ENCODE measurements at places on chromosomes 1 and 21. TPM values are rescaled to one million over a fixed set of nuclear protein-coding genes. Genes with fewer than 3 reads are reported as not detected.

GRCh38 chr1:229159668-229160544, 111.0 kb upstream of the RAB4A start:
- H3K27me3 ChIP-seq: peaks cover 2% of the 10 kb centered on the region
- H3K4me1 ChIP-seq: peaks cover 61% of the 10 kb centered on the region
- H3K36me3 ChIP-seq: no peaks in the 10 kb centered on the region

DNA sequence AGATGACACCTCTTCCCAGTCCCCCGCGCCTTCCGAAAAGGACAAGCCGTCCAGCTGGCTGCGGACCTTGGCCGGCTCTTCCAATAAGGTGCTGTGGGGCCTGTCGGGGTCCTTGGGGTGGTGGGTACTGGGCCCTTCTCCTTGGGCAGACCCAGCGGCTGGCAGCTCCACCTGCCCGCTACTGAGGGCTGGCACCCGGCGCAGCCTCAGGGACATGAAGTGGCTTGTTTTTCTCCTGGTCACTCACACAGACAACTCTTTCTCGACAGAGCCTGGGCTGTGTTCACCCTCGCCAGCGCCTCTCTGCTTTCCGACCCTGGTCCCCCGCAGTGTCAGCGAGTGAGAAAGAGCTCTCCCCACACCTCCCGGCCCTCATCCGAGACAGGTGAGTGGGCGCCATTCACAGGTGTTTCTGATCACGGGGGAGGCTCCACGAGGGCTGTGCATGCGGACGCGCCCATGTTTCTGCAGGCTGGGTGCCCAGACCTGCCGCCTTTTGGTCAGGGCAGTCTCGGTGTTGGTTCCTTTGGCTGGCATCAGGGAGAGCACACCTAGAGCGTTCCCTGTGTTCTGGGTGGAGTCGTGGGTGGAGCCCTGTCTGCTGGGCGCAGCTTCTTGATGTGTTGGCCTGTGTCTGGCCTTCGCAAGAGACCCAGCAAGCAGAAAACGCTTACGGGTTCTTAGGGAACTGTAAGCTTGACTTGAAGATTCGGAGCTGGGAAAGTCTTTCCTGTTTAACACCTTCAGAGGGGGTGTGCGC, 75.1 kb downstream of the SKI start:
- no peaks in the 10 kb centered on the region for H3K4me1 ChIP-seq
- no peak for DNase-seq
- no peaks in the 10 kb centered on the region for H3K27me3 ChIP-seq
- H3K36me3 ChIP-seq: peaks cover 8% of the 10 kb centered on the region
- no peak overlapping the region for H3K4me3 ChIP-seq
- no peak overlapping the region for H3K27ac ChIP-seq

Gene AGT
- total RNA-seq: 125 TPM

DNA sequence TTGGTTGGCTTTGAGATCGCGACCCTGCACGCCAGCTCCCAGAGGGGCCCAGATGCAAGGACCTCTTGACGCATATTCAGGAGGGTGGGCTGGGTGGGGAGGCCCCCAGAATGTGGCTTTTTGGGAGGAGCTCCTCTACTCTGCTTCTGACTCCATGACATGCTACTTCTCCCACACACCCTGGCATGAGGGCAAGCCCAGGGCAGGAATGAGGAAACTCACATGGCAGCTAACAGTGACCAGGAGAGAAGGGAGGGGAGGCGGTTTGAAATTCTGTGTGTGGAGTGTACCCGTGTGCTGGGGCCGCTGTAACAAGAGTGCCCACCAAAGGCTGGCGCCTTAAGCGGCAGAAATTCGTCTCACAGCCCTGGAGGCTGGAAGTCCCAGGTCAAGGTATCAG, 61.3 kb upstream of the GPR153 start:
- H3K4me1 ChIP-seq: no peaks in the 10 kb centered on the region
- no peak for DNase-seq
- no peak overlapping the region for H3K27ac ChIP-seq
- H3K4me3 ChIP-seq: no peak overlapping the region
- H3K36me3 ChIP-seq: peaks cover 6% of the 10 kb centered on the region

Gene NBPF10
- total RNA-seq: 4.9 TPM

Gene GBP4
- 1.2 TPM for total RNA-seq

Gene BSND
- not detected for total RNA-seq

Gene SPAG17
- total RNA-seq: 5.6 TPM

- no peaks in the 10 kb centered on the region for H3K36me3 ChIP-seq
- no peaks in the 10 kb centered on the region for H3K4me1 ChIP-seq
- no peak overlapping the region for H3K27ac ChIP-seq
- H3K4me3 ChIP-seq: no peak overlapping the region
Measured at GRCh38 chr1:223067914-223068313, 75.1 kb downstream of the TLR5 start.

- H3K36me3 ChIP-seq: peaks cover 12% of the 10 kb centered on the region
- no peak for DNase-seq
- no peaks in the 10 kb centered on the region for H3K27me3 ChIP-seq
- H3K4me1 ChIP-seq: peaks cover 21% of the 10 kb centered on the region
Measured at GRCh38 chr1:44678626-44679025, 4.1 kb downstream of the ARMH1 start.

Gene SLC30A10
- 2.2 TPM for total RNA-seq

- peaks cover 31% of the 10 kb centered on the region for H3K27me3 ChIP-seq
- no peaks in the 10 kb centered on the region for H3K36me3 ChIP-seq
- no peak overlapping the region for H3K27ac ChIP-seq
- H3K4me1 ChIP-seq: no peaks in the 10 kb centered on the region
- H3K4me3 ChIP-seq: no peak overlapping the region
- DNase-seq: peak; percentile 40
Measured at GRCh38 chr1:41564741-41565475, 80.4 kb upstream of the EDN2 start.

DNA sequence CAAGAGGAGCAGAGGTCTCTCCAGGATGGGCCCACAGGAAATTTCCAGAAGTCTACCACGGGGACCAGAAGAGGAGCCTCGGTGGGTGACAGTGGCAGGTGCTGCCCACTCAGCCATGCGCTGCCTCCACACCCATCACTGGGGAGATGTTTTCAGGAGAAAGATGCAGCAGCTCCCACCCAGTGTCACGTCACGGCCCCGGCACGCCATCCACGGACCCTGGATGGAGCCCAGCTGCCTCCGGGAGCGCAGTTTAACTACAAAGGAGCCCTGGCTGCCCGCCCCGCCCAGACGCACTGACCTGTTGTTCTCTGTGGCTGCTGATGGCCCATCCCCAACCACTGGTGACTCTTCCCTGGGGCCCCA, 6.8 kb downstream of the TSPEAR start:
- no peak overlapping the region for H3K27ac ChIP-seq
- H3K36me3 ChIP-seq: no peaks in the 10 kb centered on the region

DNA sequence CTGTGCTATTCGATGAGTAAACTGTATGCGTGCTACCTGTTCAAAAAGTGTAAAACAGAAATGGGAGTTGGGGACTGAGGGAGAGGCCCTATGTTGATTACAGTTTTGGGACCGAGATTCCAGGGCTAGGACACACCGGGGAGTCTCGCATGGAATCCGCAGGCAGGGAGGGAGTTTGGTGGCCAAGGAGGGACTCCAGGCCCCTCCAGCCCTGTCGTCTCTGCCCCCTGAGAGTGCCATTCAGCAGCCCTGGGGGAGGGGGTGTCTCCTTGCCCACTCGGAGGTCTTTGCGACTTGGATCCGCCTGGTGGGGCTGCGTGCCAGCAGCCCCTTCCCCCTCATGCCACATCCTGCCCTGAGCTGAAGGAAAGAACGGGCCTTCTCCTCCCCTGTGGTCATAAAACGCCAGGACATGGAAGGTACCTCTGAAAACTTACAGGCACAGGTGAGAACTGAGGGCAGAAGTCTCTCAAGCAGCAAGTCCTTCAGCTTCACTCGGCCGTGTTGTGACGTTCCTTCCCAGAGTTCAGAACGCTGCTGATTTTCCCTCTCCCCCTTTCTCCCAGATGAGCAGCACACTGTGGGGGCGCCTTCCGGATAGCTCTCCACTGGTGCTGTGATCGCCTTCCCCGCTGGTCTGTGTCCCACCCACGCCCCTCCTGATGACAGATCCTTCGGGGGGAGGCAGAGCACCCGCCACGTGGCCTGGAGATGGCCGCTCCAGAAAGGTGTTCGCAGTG, 141.4 kb downstream of the PEX14 start:
- no peaks in the 10 kb centered on the region for H3K36me3 ChIP-seq
- no peak for DNase-seq
- H3K27me3 ChIP-seq: no peaks in the 10 kb centered on the region
- H3K4me1 ChIP-seq: no peaks in the 10 kb centered on the region
- no peak overlapping the region for H3K4me3 ChIP-seq
- no peak overlapping the region for H3K27ac ChIP-seq

- H3K4me1 ChIP-seq: peaks cover 15% of the 10 kb centered on the region
- no peak for DNase-seq
- peaks cover 95% of the 10 kb centered on the region for H3K27me3 ChIP-seq
- peak overlapping the region; percentile 85 for H3K4me3 ChIP-seq
- H3K27ac ChIP-seq: peak overlapping the region; percentile 72
Measured at GRCh38 chr1:46488343-46489168, 1.1 kb upstream of the DMBX1 start.

Gene RERE
- total RNA-seq: 141 TPM

DNA sequence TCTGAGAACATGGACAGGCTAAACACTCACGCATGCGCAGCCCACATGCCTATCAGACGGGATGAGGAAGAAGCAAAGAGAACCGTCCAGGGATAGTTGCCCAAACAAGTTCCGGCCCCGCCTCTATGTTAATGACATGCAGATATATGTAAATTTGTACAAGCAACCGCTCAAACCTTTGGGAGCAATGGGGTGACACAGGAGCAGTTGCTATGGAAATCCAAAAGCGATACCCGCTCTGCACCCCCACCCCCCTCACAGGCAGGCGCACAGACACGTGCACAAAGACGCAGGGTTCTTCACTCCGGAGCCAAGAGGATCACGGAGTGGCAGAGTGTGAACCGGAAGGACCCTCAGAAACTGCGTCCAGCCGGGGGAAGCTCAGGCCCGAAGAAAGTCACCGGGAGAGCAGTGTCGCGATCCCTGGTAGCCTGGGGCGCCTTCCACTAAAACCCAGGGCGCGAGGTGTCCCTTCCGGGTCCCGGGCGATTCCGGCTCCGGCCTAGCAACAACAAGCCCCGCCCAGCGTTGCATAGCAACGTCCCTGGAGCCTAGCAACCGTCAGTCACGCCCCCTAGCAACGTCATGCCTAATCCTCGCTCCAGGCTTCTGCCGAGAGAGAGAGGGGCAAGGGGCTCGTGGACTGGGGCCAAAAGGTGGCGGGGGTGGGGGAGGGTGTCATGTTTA, 24.1 kb upstream of the ADGRB2 start:
- DNase-seq: peak; percentile 94
- H3K4me3 ChIP-seq: peak overlapping the region; percentile 95
- H3K36me3 ChIP-seq: no peaks in the 10 kb centered on the region
- peaks cover 31% of the 10 kb centered on the region for H3K4me1 ChIP-seq
- H3K27ac ChIP-seq: peak overlapping the region; percentile 93

GRCh38 chr1:95115708-95116137, 1.4 kb upstream of the TLCD4 start:
- H3K4me1 ChIP-seq: peaks cover 7% of the 10 kb centered on the region
- no peaks in the 10 kb centered on the region for H3K36me3 ChIP-seq
- peak overlapping the region; percentile 76 for H3K4me3 ChIP-seq
- H3K27ac ChIP-seq: no peak overlapping the region
- H3K27me3 ChIP-seq: peaks cover 48% of the 10 kb centered on the region

Gene AADACL4
- not detected for total RNA-seq

- no peak overlapping the region for H3K4me3 ChIP-seq
- H3K27ac ChIP-seq: no peak overlapping the region
- H3K36me3 ChIP-seq: no peaks in the 10 kb centered on the region
- no peak for DNase-seq
- H3K4me1 ChIP-seq: peaks cover 11% of the 10 kb centered on the region
Measured at GRCh38 chr1:3711780-3712451, 40.3 kb upstream of the CCDC27 start.

- H3K27ac ChIP-seq: no peak overlapping the region
- no peaks in the 10 kb centered on the region for H3K4me1 ChIP-seq
- H3K4me3 ChIP-seq: no peak overlapping the region
- H3K36me3 ChIP-seq: no peaks in the 10 kb centered on the region
- DNase-seq: no peak
- H3K27me3 ChIP-seq: no peaks in the 10 kb centered on the region
Measured at GRCh38 chr21:14046401-14046800, 164.4 kb downstream of the LIPI start.

DNA sequence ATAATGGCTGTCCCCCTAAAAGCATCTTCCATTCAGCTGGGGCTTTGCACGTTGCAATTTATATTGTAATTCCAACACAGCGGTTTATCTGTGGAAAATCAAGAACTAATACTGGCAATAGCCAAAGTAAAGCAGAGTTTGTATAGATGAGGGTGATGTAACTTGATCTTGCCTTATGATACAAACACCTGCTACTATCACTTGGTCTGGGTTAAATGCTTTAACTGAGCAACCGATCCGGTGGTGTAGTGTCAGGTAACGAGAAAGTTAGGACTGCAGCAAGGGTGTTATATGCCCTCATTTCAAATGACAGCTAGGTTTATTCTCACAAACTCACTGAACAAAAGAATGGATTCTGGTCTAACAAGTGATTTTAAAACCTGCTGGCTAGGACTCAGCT, 47.3 kb upstream of the PLPPR4 start:
- no peak for DNase-seq
- H3K27ac ChIP-seq: no peak overlapping the region
- no peaks in the 10 kb centered on the region for H3K36me3 ChIP-seq
- H3K27me3 ChIP-seq: no peaks in the 10 kb centered on the region
- no peaks in the 10 kb centered on the region for H3K4me1 ChIP-seq
- no peak overlapping the region for H3K4me3 ChIP-seq

Gene UQCRHL
- total RNA-seq: 2.1 TPM

DNA sequence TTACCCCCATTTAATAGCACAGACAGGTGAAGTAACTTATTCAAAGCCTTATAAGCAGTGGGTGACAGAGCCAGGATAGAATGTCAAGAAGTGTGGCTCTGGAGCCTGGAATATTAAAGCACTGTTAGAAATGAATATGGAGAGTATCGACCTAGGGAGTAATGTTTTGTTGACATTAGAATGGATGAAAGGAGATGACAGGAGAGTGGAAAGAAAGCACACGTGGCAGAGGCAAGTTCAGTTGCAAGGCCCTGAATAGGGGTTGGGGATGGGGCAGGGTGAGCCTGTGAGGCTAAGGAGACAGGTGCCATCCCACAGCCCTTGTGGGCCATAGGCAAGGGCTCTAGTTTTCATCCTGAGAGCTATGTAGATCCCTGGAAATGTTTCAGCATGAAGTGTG, 125.5 kb upstream of the PLXNA2 start:
- H3K4me3 ChIP-seq: no peak overlapping the region
- H3K27ac ChIP-seq: no peak overlapping the region
- DNase-seq: no peak
- peaks cover 4% of the 10 kb centered on the region for H3K27me3 ChIP-seq
- H3K4me1 ChIP-seq: peaks cover 11% of the 10 kb centered on the region

- H3K27ac ChIP-seq: no peak overlapping the region
- H3K27me3 ChIP-seq: peaks cover 15% of the 10 kb centered on the region
- H3K4me3 ChIP-seq: no peak overlapping the region
- H3K36me3 ChIP-seq: no peaks in the 10 kb centered on the region
Measured at GRCh38 chr1:60000625-60001024, 72.9 kb downstream of the C1orf87 start.

DNA sequence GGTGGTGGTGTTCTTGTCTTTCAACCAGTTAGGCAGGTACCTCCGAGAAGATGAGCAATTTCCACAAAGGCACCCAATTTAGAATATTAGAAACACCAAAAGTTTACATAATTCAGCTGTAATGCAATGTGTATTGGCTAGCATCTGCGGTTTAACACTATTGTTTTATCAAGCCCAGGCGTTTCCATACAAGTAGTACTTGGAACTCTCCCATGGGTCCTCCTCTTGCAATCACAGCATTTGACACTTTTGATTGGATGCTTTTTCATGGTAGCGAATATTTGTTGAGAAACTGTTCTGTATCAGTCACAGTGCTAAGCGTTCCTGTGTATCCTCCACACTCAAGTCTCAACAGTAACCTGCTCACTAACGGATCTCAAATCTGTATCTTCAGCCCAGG, 20.1 kb upstream of the MAP1LC3C start:
- peaks cover 4% of the 10 kb centered on the region for H3K27me3 ChIP-seq
- peaks cover 5% of the 10 kb centered on the region for H3K4me1 ChIP-seq
- H3K4me3 ChIP-seq: no peak overlapping the region
- no peak for DNase-seq
- H3K27ac ChIP-seq: no peak overlapping the region
- H3K36me3 ChIP-seq: no peaks in the 10 kb centered on the region
